ENCODE measurements at places on chromosomes 1 and 21.

DNA sequence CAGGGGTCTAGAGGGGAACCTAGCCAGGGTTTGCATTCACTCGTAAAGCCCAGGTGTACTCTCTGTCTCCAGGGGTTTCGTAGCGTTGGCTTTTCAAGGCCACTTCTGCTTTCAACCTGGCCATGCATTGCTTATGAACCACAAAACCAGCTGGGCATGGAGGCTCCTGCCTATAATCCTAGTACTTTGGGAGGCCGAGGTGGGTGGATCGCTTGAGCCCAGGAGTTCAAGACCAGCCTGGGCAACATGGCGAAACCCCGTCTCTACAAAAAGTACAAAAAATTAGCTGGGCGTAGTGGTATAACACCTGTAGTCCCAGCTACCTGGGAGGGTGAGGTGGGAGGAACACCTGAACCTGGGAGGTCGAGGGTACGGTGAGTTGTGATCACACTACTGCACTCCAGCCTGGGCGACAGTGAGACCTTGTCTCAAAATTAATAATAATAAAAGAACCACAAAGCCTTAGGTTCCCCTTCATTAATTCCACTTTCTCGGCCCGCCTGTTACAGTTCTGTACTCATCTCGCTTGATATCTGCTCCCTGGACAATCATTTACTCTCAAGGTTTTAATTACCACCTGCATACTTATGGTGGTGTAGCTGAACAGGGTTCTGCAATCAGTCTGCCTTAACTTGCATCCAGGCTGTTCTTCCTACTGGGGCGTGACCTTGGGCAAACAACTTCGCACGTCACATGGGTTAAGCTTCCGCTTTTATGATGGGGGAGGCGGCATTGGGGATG is 6.1 kb downstream of the SLC16A4 start:
- no peak for DNase-seq

GRCh38 chr1:225458222-225458631 is 30.4 kb upstream of the LBR start:
- no peak for DNase-seq

DNA sequence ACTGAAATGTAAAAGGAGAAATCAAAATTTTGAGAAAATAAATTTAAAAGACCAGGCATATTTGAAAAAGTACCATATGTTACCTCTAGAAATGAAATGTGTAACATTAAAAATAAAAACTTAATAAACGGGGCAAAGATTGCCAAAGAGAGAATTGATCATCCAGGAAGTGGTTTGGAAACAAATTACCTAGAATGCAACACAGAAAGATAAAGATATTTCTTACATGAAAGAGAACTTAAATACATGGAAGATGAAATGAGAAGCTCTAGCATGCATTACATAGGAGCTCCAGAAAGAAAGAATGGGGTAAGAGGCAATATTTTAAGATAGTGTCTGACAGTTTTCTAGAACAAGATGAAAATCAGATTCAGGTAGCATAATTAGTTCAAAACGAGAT is 235.9 kb upstream of the IRF2BP2 start:
- DNase-seq = no peak

GRCh38 chr1:109225711-109226445 is 12.2 kb downstream of the SARS1 start:
- no peak for DNase-seq

DNA sequence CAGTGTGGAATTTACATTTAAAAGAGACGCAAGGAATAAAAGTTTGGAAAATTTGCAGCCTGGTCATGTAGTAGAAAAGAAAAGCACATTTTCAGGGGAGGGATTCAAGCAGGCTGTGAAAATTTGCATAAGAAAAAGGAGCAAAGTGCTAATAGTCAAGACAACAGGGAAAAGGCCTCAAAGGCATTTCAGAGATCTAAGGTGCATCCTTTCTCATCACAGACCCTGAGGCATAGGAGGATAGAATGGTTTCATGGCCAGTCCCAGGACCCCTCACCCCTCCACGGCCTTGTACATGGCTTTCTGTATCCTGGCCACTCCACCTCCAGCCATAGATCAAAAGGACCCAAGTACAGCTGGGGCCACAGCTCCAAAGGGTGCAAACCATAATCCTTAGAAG is 380.5 kb upstream of the BRINP3 start:
- DNase-seq = no peak

GRCh38 chr1:189970331-189971230 is 507.1 kb downstream of the BRINP3 start:
- DNase-seq = no peak

DNA sequence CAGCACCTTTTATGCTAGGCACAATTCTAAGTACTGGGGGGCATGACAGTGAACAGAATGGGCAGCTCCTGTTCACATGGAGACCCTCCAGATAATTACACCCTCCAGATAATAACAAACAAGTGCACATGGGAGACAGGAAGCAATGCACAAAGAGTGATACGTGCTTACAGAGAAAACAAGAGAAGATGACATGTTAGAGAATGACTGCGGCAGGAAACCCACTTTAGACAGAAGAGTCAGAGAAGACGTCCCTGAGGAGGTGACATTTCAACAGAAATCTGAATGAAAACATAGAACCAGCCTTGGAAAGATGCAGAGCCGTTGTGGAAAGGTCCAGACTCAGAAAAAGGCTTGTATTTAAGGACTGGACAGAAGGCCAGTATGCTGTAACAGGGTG is 54.7 kb upstream of the ARTN start:
- no peak for DNase-seq

- no peak for DNase-seq
Observed at GRCh38 chr1:41742219-41742618, 176.5 kb downstream of the HIVEP3 start.

DNA sequence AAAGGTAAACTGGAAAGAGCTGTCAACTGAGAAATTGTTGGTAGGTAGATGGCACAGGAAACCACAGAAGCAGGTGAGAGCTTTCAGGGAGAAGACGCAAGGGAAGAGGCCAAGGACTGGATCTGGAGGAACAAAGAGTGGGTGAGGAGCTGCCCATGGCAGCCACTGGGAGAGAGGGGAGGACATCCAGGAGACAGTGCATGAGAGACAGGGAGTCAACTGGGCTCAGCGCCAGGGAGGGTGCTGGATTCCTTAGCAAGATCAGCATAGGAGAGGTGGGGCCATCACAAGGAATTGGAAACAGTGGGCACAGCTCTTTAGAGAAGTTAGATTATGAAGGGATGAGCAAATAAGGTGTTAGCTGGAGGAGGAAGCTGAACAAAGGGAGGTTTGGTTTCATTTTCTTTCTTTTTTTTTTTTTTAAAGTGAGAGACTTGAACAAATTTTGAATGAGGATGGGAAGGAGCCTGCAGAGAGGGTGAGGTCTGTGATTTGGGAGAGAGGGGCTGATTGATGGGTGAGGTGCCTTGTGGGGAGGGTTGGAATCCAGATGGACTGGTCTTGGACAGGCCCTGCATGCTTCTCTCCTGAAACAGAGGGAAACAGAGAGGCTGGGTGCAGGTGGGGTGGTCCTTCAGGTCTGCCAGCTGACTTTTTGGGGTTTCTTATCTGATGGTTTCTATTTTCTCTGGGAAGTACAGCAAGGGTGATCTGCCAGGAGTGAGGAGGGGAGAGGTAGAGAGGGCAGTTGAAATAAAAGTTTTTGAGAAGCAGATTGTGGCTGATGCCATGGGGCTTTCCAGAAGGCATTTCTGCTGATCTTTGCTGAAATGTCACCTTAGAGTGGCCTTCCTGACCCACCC is 5.4 kb downstream of the CYP4B1 start:
- no peak for DNase-seq
